AG04449 (cell line): ENCODE measurements at places on chromosomes 2 and 18.

DNA sequence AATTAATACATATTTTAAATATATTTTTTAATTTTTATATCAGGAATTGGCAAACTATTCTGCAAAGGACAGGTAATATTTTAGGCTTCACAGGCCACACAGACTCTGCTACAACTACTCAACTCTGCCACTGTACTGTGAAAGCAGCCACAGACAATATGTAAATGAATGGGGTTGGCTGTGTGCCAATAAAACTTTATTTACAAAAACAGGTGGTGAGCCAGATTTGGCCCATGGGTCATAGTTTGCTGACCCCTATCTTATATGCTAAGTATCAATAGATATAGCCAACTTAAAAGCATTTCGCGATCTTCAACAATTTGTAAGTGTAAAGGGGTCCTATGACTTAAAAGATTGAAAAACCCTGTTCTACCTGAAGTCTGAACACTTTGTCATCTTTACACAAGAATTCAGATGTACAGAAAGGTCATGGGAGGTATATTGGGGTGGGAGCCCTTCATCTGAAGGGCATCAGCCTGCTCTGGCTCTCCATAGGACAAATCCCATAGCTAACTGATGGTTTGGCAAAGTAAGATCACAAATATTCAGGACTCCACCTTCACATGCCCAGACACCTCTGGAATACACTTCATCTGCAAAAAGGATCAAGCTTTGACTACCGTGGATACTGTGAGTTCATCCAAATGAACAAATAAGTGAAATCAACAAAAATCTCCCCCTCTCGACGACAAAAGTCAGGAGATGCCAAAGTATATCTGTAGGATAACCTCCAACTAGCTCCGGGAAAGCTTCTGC lies 65.9 kb downstream of the C1D start:
- DNase-seq: no peak

DNA sequence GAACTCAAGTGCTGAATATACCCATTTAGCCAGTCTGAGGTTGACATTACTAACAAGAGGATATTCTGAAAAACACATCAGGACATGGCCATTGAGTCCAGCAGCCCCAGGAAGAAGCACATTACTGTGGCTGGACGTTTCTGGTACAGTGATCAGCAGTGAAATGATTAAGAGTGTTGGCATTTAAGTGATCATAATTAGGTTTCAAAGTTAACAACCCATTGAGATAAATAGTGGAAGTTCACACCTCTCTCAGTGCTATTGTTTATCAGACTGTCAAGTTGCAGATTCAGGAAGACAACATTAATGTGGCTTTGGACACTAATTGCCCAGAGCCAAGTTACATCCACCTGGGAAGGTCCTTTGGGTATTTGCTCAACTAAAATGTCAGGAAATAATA lies 139.5 kb upstream of the GAREM1 start:
- no peak for DNase-seq

GRCh38 chr2:69692424-69692823 lies 48.9 kb upstream of the AAK1 start:
- DNase-seq: no peak

DNA sequence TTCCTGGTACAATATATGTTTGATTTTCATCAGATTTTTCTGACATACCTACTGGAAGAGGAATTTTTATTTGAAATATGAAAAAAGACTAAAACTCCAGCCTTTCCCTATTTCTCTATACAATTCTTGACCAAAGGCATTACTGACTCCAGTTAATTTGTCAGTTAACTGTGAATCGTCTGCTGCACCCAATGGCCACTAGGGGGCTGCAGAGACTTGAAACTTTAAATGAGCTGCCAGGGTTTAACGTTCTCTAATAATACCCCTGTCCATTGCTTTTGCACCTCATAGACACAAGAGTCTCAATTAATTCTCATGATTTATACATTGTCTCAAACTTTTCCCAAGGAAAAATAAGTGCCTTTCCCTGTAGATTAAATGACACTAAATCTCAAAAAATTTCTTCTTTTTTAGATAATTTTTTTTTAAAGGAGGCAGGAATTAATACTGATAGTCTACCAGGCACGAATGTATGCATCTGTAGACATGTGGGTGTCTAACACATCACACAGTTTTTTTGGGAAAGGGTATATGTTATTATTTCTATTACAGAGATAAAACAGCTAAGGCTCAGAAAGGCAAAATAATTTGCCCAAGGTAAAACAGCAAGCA lies 1.8 kb upstream of the ALK start:
- peak; percentile 5 for DNase-seq

DNA sequence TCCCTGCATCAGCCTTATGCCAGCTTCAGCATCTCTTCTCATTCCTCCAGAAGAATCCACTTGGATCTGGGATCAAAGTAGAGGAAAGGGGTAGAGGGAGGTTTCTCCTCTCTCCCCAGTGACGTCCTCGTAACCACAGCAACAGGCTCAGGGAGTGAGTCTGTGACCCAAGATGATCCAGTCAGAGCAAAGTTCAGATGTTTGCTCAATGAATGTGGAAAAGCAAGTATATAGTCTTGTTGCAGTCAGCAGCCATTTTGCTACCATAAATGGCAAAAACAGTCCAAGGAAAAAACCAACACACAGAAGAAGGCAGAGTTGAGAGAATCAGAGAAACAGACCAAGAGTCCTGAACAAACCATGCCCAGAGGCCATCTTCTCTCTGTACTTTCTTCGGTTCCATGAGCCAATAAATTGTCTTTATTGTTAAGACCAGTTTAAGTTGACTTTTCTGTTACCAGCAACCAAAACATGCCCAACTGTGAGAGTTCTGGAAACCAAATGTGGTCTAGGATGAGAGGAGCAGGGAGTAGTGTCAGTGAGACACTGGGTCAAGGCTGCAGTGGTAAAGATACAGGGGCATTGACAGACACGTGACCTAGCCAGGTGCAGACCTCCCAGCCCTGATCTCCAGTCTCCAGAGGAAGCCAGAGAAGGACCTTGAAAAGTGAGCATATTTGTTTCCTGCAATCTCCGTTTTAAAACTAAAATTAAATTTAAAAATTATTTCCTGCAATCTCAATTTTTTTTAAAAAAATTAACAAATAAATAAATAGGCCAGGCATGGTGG lies 3.2 kb upstream of the CXCR1 start:
- DNase-seq: no peak

- DNase-seq: no peak
Measured at GRCh38 chr2:236338495-236339184, 74.4 kb upstream of the ASB18 start.

GRCh38 chr18:26655525-26656430 lies 107.4 kb upstream of the KCTD1 start:
- DNase-seq: no peak

DNA sequence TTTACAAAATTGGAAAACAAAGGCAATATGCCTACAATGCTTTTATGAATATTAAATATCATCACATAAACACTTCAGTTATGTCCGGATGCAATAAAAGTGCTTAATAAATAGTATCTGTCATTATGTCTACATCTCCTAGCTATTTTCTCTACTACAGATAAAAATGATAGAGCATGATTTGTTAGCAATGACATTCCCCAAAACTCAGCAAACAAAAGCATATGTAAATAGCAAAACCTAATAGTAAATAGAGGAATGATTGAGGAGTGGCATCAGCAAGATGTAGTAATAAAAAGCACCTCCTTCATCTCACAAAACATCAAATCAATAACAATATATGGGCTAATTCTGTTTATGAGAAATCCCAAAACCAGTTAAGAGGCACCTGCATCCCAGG lies 46.5 kb upstream of the COL5A2 start:
- no peak for DNase-seq

DNA sequence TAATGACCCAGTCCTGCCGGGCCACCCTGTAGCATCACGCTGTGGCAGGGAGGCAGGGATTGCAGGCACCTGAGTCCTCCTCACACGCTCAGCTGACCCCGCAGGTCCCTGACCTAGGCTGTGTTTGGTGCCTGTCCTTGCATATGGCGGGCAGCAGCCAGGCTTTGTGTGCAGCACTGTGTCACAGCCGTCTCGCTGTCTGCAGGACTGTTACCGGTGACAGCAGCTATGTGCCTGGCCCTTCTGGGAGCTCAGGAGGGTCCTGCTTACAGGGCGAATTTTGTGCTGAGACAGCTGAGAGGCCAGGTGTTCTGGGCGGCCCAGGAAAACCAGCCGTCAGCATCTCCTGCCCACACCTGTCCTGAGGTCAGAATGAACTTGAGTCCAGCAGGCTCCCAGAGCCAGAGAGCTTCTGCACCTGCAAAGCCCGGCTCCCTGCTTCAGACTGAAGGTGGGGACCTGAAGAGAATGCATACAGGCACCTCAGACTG lies 10.4 kb upstream of the ARID5A start:
- no peak for DNase-seq

DNA sequence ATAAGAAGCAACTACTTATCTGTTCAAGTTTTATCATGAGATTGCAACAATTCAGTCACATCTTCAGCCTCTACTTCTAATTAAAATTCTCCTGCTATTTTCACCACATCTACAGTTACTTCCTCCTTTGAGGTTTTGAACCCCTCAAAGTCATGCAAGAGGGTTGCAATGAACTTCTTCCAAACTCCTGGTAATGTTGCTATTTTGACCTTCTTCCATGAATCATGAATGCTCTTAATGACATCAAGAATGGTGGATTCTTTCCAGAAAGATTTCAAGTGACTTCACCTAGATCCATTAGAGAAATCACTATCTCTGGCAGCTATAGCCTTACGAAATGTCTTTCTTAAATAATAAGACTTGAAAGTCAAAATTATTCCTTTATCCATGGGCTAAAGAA lies 1052.8 kb upstream of the NRXN1 start:
- no peak for DNase-seq

- peak; percentile 59 for DNase-seq
Measured at GRCh38 chr2:67290451-67291290, 106.5 kb upstream of the ETAA1 start.

GRCh38 chr18:45974088-45974536 lies 7.0 kb upstream of the EPG5 start:
- DNase-seq: peak; percentile 63

- no peak for DNase-seq
Measured at GRCh38 chr2:234158812-234159211, 108.3 kb downstream of the SPP2 start.

- no peak for DNase-seq
Measured at GRCh38 chr2:128446874-128447537, 128.3 kb upstream of the HS6ST1 start.

- DNase-seq: no peak
Measured at GRCh38 chr2:144495227-144496091, 24.5 kb downstream of the ZEB2 start.

DNA sequence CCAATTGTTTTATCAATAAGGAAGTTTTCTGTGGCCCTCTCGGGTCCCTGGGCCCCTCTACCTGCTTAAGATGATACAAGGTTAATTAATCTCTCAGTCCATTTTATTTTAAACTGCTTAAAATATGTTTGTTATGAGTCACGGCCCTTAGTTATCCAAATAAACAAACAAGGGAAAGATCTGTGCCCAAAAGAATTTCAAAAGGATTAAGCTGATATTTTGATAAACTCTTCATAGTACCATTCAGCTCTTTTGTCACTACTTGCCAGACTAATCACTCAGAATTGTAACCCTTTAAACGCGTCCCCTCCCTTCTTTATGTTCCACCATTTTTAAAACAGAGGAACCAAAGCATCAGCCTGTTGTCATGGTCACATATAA lies 144.7 kb upstream of the STK17B start:
- DNase-seq: no peak

DNA sequence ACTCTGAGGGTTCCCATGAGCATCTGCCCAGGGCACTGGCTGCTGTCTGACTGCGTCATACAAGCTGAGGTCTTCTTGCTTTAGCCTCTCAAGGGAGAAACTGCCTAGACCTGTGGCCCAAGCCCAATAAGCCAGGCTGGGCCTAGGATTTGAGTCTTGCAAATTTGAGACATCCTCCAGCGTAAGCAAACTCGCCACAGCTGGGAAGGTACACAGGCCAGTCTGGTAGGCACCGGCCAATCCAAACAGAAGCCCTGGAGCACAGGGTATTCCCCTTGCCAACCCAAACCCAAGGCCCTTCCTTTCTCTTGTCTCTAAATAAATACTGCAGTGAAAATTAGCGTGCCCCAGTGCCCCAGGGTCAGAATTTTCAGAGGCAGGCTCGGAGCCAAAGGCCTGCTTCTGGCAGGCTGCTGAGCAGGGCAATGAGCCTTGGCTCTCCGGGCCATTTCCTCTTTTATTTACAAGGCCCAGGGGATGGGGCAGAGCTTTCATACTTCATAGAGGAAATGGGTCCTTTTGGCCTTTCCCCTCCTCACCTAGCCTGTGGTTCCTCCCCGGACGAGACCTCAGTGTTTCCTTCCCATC lies 33.3 kb downstream of the POLR1A start:
- DNase-seq: no peak

DNA sequence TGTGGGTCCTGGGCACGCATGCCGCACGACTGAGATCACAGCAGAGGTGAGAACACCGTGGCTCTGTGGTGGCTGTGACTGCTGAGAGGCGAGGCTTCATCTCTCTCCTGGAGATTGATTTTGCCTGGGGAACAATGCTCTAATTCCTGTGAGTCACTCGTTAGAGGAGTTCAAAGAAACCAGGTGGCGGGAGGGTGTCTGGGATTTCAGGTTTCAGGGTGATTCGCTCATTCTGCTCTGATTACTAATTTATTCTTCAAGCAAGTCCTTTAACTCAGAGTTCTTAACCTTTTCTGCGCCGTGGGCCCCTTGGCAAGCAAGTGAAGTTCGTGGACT lies 56.3 kb downstream of the GLI2 start:
- DNase-seq: no peak

DNA sequence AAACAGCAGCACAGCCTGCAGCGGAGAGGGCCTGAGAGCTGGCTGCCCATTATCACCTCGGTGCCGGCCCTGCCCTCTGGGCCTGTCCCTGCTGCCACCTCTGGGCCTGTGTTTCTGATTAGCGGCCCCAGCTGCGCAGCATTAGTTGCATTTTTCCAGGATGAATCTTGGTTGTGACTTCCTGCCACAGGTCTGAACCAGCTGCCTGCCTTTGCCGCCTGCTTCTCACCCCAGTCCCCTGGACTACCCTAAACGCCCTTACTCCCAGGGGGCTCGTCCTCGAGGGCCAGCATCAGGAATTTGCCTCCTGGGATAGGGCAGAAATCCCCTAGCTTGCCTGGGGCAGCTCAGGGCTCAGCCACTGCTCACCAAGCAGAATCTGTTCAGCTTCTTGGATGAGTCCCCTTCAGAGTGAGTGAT lies 342.8 kb downstream of the DYSF start:
- no peak for DNase-seq

GRCh38 chr18:79525556-79526467 lies 130.1 kb downstream of the NFATC1 start:
- DNase-seq: no peak
